Activated T-cell treated with anti-CD3 and anti-CD28 coated beads, Interleukin-2, amount 50 U/mL, for 24 hours (primary cell): ENCODE measurements at places on chromosomes 13 and 19.

DNA sequence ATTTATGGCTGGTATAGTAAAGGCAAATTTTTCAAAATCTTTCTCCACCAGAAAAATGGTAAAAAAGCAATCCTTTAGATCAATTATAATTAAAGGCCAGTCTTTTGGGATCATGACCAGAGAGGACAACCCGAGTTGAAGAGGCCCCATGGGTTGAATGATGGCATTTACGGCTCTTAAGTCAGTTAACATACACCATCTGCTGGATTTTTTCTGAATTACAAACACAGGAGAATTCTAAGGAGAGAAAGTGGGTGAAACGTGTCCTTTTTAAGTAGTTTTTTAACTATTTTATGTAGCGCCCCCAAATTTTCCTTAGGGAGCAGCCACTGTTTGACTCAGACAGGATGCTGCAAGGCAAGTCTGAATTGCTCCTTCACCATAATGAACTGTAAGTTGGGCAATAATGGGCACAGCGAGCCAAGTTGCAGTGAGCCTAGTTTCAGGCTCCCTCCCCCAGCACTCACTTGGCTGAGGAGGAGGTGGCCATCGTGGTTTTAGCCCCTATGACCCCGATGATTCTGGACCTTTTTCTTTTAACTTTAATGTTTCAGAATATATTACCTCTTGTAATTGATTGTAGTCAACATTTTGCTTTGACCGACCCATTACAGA lies 13.6 kb upstream of the ZNF611 start:
- no peak for DNase-seq

GRCh38 chr19:41225238-41226052 lies 6.4 kb downstream of the AXL start:
- no peak for DNase-seq

DNA sequence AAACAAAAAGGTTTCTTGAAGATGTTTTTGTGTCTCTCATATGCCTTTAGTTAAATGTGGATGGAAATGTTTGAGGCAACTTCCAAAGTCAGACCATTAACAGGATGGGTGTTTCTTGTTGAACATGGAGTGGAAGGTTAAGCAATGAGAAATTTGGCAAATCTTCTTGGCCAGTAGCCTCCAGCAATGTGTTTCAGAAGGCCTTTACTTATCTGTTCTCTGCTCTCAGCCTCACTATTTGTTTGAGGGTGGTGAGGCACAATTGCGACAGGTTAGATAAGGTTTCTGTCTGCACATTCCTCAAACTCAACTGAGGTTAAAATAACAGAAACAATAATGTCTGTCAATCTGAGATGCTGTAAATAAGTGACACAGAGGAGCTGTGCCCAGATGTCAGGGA lies 1019.0 kb downstream of the DIAPH3 start:
- no peak for DNase-seq

GRCh38 chr13:43758834-43759233 lies 27.9 kb downstream of the ENOX1 start:
- DNase-seq: no peak

DNA sequence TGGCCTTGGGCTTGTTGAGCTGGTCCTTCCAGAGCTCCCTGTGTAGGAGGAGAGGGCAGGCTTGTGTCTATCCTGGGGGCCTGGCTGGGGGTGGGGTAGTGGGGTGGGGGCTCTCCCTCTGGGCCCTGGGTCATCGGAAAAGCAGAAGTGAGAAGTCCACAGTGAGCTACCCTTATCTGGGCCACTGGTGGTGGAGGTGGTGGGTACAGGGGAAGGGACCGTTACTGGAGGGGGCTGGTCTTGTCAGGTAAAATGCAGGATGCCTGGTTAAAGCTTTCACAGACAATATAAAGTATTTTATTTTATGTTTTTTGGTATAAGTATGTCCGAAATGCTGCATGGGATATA lies 342 bp upstream of the SIGLEC10 start:
- DNase-seq: no peak

DNA sequence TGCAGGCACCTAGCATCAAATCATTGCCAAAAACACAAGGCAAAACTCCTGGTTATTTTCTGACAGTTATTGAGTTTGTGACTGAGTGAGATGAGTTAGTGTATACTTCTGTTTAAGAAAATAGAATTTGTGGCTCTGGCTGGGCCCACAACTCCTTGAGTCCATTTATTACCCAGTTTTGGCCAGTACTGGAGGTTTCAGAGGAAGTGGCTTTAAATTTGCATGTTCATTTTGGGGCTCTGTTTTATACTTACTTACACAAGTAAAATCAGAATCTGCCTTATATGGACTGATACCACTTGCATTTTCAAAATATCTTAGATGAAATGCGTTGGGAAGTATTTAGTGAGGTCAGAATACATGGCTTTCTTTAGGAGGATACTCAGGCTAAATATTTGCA lies 29.0 kb downstream of the TNFSF11 start:
- DNase-seq: no peak

- DNase-seq: no peak
Measured at GRCh38 chr13:89393758-89394304, 1722.7 kb downstream of the SLITRK5 start.

DNA sequence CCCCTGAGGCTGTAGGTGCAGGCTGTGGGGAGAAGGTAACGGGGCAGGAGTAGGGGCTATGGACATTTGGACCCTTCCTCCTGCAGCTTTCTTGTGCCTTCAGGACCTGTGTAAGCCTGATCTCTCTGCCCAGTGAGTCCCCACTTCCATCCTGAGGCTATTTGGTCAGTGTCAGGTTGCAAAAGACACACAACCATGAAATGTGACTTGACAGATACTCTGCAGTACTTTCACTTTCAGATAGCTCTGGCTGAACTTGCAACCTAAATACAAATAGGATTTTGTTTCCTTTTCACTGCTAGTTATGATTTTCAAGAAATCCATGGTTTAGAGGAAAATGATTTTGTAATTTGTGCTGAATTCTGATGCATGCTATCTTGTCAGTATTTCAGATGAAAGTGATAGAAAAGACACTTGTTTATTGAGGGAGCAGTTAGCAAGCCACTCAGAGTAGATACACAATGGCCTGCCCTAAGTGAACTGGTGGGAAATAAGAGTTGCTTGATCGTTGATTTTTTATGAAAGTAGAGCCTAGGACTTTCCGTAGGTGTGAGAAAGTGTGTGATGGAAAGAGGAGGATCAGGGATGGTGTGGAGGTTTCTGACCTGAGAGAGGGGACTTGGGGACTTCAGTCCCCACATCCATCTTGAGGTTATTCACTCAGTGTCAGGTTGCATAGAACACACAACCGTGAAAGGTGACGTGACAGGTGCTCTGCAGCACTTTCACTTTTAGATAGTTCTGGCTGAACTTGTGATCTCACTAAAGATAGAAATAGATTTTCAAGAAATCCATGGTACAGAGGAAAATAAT lies 18.1 kb upstream of the EID2 start:
- DNase-seq: no peak

DNA sequence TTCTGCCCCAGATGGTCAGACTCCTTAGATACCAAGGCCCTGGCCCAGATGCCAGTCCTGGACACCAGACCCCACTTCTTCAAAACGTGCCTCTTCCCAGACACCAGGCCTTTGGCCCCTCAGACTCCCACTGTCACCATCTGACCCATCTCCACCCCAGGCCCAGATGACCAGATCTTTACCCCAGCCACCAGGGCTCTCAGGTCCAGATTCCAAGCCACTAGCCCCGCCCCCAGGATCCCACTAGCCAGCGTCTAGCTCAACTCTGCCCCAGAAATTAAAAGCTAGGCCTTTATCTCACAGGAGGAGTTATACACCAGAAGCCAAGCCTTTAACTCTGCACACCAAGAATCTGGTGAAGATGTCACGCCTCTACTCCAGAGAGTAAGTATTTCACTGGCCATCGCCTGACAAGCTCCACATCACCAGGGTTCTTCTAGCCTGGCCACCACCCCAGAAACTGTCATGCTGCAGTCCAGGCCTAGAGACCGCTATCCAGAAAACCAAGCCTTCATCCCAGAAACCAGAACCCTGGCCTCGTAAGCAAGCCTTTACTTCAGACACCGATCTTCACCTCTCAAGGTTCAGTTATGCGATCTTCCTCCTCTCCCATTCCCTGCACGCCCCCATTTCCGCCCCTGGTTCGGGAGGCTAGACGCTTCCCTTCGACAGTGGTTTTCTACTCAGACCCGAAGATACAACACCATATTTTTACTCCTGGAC lies 595 bp downstream of the XAB2 start:
- no peak for DNase-seq

DNA sequence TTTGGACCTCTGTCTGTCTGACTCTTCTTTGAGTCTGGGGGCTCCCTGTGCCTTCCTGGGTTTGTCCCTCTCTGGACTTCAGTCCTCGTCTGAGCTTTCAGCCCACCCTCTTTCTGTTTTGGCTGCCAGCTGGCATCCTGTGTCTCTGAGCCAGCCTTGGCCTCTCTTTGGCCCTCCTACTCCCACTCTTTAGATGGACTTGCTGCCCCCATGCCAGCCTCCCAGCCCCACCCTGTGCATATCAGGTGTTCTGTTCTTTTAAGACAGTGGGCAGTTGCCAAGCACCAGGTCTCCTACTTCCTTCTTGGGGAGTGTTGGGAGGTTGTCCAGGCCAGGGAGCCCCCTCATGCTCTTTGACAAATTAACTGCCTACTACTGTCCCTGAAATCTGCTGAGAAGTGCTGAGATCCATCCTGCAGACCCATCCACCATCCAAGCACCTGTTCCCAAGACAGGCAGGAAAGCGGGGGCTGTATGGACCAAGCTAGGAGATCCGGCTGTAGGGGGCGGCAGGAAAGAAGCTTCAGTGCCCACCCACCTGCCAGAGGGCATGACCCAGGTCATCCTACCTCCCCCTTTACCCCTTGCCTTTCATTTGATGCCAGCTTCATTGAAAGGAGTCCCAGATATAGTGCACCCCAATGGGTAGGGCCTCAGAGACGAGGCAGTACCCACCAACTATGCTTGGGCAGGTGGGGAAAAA lies 9.6 kb downstream of the CIC start:
- DNase-seq: no peak

- DNase-seq: peak; percentile 68
Measured at GRCh38 chr19:53881482-53882390, at the start of gene PRKCG. Gene PRKCG (plus strand): TSS chr19:53882197. CDS start chr19:53882495, 298 bp downstream.

GRCh38 chr19:10863107-10863717 lies 8.1 kb upstream of the CARM1 start:
- no peak for DNase-seq

DNA sequence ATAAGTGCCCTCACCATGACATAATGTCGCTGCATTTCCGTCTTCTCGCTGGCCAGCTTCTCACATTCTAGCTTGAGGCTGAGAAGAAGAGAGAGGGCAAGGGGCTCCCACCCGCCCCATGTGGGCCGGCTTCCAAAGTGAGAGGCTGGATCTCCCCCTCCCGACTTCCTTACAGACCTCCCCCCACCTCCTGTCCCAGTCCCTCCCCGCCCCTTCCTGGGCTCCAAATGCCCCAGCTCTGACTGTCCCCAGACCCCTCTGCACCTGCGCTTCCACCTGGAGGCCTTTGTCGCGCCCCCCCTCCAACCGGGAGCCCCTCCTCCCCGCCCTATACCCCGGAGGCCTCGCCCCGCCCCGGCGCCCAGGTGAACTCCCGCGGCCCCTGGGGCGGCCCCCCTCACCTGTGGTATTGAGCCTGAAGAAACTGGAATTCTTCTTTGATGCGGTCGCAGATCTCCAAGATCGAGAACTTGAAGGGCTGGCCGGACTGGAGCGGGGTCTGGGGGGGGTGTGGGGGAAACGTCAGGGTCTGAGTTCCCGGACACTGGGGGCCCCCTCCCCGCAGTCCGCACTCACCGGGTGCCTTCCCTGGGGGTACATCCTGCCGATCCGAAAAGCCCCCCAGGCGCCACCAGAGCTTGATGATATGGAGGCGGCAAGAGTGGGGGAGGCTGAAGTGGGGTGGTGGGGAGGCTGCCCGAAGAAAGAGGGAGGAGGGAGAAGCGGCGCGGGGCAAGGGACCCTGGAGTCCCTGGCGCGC lies 595 bp downstream of the TLE2 start:
- peak; percentile 47 for DNase-seq

- DNase-seq: no peak
Measured at GRCh38 chr13:79780240-79780639, 299.3 kb downstream of the NDFIP2 start.

GRCh38 chr13:75533861-75534260 lies 3.8 kb downstream of the COMMD6 start:
- no peak for DNase-seq

DNA sequence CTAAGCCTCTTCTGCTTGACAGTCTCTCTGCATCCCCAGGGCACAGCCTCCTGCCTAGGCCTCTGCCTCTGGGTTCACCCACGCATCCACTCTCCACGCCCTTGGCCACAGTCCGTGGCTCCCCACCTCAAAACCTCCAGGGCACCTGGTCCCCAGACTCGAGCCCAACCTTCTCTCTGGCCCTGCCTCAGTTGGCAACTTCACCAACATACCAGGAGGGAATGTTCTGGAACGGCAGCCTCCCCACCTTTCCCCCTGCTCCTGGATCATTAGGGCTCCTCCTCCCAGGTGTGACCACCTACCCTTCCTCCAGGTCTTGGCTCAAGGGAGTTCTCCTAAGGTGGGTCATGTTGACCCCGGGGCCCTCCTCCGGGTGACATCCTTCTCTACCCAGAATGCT lies 69.1 kb downstream of the SOX1 start:
- no peak for DNase-seq

GRCh38 chr19:13267131-13267530 lies 116.9 kb downstream of the IER2 start:
- DNase-seq: no peak

DNA sequence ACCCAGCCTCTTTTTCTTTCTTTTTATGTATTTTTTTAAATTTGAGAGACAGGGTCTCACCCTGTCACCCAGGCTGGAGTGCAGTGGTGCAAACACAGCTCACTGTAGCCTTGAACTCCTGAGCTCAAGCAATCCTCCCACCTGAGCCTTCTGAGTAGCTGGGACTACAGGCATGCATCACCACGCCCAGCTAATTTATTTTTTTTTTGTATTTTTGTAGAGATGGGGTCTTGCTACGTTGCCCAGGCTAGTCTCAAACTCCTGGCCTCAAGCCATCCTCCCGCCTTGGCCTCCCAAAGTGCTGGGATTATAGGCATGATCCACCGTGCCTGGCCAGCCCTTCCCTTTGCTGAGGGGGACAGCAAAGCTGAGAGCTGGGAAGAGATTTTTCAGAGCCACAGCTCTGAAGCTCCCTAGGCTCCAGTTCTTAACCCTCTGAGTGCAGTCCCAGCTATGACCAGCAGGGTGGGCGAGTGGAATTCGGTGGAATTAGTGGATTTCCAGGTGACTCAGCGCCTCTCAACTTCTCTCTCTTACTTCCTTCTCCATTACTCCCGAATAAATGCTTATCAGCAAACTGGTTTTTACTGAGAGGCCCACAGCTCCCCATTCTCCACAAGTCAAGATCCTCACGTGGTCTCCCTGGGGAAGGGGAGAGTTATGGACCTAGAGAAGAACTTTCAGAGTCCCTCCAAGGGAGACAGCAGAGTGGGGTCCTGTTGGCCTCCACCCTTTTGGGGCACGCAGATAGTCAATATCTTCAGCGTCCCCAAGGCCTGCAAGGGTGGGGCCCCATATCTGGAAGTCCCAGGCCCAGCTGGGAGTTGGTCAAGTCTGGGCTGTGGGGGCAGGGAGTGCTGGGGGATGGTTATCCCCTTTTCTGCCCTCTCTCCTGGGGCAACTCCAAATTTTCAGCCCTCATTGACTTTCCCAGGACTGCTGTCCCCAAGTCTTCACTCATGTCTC lies 1.2 kb downstream of the BLVRB start:
- DNase-seq: peak; percentile 80
